SK-N-SH (cell line): ENCODE measurements at places on chromosomes 5 and 9. TPM values are rescaled to one million over a fixed set of nuclear protein-coding genes. Genes with fewer than 3 reads are reported as not detected.

DNA sequence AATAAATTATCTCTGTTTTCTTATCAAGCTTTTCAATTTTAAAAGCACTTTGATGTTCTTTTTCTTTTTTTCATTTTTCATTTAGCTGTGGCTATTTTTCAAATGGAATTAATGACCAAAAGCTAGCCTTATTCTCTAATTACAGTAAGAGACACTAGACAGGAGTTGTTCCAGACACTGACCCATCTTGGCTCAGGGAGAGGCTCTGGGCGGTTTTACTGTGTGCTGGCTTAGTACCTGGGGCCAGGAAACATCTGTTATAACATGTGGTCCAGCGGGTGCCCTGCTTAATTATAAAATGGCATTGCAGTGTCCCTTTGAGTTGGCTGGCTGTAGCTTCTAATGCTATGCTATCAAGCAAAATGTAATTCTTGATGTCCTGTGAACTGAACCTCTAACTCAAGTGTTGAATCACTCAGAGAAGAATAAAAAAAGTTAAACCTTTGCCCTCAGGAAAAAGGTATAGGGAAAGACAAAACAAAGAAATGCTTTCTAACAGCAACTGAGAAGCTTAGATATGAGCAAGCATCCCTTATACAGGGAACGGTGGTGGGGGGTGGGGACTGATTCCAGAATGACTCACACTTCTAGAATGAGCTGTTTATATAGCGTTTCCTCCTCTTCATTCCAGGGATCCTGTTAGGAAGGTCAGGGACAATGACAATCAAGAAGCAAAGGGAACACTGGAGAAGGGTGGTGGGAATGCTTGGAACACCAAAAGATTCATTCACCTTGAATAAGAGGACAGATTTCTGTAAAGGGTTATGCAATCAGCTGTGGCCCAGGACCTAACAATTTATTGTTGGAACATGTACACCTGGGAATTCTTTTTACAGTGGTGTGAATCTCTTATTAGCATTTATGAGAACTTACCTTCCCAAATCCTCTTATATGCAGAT is 58.7 kb upstream of the NFIB start:
- peak; percentile 67 for DNase-seq

DNA sequence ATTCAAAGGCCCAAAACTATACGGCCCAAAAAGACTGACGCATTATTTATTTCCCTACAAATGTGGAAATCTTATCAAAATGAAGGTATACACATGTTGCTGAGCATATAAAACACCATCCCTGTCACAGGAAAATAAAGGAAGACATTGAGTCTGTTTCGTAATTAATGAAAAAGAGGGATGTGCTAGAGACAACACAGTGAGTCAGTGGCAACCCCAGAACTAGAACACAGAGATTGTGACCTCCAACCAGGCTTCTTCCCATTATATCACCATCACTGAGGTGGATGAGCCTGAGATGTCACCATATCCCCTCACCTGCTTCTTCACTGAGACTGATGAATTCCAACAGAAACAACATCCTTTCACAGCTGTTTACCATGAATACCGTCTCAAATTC is 3.8 kb downstream of the NDUFA8 start:
- no peak for DNase-seq

DNA sequence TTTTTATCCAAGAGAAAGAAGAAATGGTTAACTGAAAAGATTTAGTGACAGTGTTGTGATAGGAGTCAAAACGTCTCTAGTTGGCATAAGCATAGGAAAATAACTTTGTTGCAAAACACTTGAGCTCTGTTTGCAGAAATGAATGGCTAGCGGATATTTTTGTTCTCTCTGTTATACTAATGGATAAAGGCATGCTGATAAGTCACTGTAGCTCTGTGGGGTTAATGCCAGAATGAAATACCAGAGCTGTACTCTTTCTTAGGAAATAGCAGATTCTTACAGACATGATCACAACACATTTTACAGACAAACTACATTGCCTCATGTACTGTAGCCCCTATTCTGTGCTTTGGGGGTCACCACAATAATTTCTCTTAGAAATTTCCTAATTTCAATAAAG is 202.8 kb downstream of the DMRTA1 start:
- DNase-seq = no peak

Gene SHOC1
- not detected in 2 replicates for polyA plus RNA-seq

Gene FOXI1
- not detected in 2 replicates for polyA plus RNA-seq
